EL (cell line): ENCODE measurements at places on chromosomes 7 and 10.

- peak; percentile 49 for DNase-seq
These were observed 76.9 kb downstream of the UBE2H start for GRCh38 chr7:129875745-129876411.

- no peak for DNase-seq
These were observed 29.2 kb downstream of the COPG2 start for GRCh38 chr7:130639388-130639787.

DNA sequence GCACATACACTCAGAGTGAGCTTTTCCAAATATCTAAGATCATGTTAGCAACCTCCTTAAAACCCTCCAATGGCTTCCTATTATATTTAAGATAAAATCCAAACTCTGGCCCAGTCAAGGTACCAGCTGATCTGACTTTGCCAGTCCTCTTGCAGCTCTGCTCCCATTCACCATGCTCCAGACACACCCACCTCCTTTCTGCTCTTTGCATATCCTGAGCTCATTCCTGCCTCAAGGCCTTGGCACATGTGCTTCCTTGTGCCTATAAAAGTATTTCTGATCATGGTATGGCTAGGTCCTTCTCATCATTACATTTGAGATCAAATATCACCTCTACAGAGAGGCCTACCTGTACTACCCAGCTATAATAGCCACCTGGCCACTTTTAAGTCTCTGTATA lies 27.5 kb downstream of the XPNPEP1 start:
- no peak for DNase-seq

GRCh38 chr7:15015545-15016314 lies 113.2 kb upstream of the DGKB start:
- DNase-seq: peak; percentile 65

DNA sequence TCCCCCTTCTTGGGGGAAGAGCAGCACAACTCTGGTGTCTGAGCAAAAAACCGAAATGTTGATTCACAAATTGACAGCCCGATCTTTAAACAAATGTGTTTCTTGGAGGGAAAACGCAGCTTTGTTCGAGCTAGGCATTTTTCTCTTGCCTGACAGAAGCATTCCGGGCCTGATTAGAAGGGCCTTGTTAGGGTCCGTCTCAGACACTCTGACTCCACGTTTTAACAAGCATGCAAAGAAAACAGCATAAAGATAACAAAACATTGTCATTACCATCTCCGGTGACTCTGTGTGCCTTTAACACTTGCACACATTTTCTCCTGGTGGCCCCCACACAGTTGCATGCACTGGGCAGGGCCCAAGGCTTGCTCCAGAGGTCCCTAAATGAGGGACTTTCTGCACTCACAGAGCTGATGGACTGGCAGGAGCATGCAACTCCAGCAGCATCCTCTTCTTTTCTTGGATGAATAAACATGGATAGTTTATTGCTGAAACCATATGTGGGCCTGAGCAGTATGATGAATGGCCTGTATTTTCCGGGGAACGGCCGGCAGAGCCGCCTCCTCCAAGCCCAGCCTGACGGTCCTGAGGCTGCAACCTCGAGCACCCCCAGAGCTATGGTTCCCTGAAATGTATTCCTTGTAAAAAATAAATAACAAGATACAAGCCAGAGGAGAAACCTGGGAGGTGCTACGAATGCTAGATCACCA lies 50.9 kb downstream of the EBF3 start:
- DNase-seq: no peak

DNA sequence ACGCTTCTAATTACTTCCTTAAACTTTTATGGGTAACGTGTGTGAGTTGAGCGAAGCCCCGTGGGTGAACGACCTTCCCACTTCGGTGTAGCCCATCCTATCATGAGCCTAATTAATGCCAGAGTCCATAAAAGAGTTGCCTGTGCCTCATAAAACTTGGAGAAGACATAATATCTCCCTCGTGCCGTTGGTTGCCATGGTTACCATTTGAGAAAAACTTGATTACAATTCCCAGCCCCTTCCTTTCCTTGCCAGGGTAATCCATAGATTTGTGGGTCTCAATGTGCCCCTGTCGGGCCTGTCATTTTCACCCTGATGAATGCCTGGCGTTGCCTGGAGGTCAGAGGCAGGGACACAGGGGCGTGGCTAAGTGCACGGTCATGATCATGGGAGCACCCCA lies 127.1 kb downstream of the GLRX3 start:
- DNase-seq: no peak

DNA sequence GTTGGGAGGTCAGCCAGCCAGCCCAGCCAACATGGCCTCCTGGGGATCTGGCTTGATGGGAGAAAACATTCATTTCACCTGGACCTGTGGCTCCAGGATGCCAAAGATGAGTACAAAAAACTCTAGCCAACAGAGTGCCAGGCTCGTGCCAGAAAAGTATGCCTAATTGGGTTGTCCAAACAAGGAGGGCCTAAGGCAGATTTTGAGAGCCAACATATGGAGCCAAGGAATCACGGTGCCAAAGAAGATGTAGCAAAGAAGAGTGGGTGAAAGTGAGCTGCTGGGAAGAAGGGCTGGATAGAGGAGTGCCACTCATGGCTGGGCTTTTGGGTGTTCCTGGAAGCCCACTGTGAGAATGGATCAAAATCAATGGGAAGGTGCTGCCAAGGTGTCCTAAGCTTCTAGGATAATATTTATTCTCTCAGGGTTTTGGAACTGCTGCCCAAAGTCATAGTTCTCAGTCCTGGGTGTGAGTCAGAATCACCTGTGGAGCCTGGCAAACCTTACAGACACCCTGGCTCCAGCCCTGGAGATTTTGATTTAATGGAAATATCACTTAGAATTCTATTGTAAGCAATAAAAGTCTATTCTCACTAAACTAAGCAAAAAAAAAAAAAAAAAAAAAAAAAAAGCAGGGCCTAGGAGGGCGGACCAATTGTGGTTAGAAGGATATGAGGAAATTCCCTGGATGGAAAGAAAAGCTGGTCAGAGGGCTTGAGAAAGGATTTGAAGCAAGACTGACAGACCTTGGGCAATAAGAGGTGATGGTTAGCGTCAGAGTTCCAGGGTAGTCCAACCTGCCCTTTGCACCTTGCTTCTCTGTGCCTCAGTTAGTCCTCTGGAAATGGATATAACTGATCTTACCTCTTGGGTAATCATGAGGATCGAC lies 182.2 kb upstream of the PRR15 start:
- DNase-seq: no peak

DNA sequence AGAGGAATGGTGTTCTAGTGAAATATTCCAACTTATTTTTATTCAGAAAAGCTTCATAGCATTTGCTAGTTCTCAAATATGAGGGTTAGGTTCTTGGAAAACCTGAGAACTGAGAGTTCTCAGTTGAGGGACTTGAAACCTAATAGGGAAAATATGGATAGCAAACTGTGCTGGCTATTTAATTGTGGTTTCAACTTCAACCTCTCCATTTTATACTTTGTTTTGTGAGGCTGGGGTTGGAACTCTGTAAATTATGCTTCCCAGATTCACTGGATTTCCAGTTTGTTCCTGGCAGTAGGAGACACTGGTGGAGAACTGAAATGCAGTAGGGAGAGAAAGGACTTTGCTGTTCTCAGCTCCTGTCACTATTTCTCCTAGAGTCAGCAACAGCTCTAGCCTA lies 52.7 kb downstream of the CDK14 start:
- no peak for DNase-seq

- DNase-seq: no peak
These were observed 138.0 kb downstream of the CACNB2 start for GRCh38 chr10:18278181-18278580.

DNA sequence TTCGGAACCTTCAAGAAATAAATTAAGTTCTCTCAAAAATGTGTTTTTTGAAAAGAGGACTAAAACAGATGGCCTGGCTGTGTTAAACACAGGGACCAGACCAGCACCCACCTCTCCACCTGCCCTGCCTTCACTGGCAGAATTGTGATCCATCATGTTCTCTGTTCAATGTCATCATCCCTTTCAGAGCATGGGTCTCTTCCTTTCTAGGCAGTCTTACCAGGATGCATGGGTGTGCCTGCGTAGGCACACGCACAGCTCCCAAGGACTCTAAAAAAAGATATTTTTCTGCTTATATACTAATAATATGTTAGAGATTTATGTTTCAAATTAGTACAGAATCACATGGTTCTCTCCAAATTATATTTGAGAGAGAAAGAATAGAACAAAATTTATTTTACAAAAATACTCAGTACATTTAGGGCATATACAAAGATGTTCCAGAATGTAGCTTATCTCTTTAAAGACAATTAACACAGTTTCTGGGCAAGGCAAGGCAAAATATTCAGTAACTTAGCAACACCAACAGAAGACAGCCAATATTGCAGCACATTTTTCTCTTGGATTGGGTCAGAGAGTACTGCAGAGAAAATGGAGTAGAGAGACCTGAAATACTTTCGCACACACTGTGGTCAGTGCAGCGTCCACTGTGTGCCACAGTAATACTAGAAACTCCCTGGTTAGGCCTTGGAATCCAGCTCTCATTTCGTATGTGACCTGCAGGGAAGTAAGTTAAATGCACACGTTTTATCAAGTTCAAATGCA lies 52.8 kb downstream of the EGFR start:
- DNase-seq: no peak

GRCh38 chr10:43665054-43665453 lies 16.4 kb upstream of the ZNF32 start:
- no peak for DNase-seq

- no peak for DNase-seq
These were observed 41.8 kb downstream of the STK31 start for GRCh38 chr7:23751852-23752251.

GRCh38 chr10:69819716-69820506 lies 18.2 kb downstream of the COL13A1 start:
- peak; percentile 93 for DNase-seq

DNA sequence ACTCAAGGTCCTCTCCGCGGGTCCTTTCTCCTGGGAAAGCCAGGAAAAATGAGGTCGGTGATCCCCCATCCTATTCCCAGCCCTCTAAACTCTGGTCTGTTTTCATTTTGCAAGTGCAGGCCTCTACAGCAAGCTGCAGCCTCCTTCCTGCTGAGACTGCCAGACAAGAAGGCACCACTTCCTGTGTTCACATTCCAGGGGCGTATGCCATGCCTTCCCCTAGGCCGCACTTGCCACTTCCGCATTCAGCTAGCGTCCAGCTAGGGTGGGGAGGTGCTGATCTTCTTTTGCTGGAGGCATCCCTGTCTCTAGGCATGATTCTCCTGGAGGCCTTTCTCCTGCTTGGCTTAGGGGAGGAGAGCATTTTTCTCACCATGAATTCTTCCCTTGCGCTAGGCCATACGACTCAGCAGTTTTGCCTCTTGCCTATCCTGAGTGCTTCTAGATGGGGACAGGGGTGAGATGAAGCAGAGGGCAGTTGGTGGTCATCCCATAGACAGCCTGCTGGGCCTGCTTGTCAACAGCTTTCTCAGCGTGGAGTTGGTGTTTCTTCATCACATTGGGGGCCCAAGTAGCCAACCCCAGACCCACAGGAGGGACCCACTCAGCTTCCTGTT lies 328.9 kb downstream of the RPS24 start:
- DNase-seq: peak; percentile 31

GRCh38 chr10:35892526-35892925 lies 250.4 kb upstream of the FZD8 start:
- DNase-seq: no peak

GRCh38 chr10:97707134-97707861 lies 6.2 kb upstream of the MARVELD1 start:
- no peak for DNase-seq

GRCh38 chr7:83655951-83656556 lies 7.1 kb upstream of the SEMA3E start:
- peak; percentile 37 for DNase-seq

DNA sequence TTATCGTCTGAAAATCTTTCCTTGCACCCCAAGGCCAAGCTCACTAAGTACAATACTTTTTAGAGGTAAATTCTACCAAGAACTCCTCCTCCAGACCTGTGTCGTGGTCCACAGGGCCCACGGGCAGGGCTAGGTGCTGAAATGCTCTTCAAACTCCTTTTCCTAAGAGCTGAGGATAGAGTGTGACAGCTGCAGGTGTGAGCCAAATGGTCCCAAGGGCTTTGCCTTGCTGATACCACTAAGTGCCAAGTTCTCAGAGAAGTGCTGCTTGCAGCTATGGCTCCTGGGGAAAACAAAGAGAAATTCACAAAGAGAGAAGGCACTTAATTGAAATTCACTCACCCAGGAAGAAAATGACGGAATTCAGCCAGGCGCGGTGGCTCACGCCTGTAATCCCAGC lies 868.9 kb upstream of the AUTS2 start:
- DNase-seq: no peak

- DNase-seq: no peak
These were observed 151.1 kb downstream of the TFPI2 start for GRCh38 chr7:93739424-93739823.

- no peak for DNase-seq
These were observed 153.4 kb downstream of the BICC1 start for GRCh38 chr10:58666024-58666423.

- no peak for DNase-seq
These were observed 142.7 kb downstream of the EXOC4 start for GRCh38 chr7:133395551-133395950.

GRCh38 chr10:17235136-17235535 lies 7.1 kb downstream of the VIM start:
- peak; percentile 39 for DNase-seq

DNA sequence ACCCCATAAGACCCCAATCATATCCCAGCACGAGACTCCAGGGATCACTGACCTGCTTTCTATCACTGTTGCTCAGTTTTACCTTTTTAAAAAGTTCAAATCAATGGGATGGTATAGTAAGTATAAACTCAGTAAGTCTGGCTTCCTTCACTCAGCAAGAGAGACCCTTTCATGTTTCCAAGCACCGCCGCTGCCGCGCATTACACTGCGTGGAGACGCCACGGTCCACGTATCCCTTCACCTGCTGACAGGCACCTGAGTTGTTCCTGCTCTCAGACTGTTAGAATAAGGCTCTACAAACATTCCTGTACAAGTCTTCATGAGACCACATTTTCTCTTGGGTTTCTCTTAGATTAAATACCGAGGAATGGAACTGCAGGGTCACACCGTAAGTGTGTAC lies 28.3 kb downstream of the MAD1L1 start:
- no peak for DNase-seq

GRCh38 chr7:147858421-147858820 lies 732.1 kb upstream of the C7orf33 start:
- peak; percentile 1 for DNase-seq

GRCh38 chr7:107100824-107101223 lies 56.3 kb downstream of the PRKAR2B start:
- DNase-seq: no peak

DNA sequence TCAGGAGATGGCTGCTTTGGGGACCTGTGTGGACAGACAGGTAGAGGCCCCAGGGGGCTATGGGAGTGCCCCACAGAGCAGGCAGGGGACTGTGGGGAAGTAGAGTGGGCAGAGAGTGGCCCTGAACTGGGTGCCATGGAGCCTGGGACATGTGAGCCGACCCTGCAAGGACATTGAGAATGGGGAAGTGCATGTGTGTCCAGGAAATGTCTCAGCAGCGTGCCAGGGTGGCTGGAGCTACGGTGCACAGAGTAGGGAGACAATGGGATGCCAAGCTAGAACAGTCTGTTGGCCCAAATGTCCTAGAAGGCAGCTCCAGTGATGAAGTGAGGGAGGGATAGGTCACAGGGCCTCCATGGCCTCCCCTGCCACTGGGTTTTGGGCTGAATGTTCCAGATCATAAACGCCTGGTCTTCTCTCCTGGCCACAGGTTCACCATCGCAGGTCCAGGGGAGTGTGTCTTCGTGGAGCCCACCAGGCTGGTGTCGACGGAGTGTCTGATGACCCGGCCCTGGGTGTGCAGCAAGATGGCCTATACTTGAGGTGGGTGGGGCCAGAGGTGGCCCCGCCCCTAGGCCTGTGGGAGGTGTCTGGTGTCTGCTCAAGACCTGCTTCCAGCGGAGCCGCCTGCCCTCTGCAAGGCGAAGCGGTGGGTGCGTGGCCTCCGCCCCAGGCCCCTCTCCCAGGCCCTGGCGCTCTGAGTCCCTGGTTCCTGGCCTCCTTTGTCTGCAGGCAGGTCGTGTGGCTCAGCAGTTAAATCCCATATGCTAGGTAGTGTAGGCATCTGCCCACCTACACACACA lies 20.5 kb downstream of the CLEC2L start:
- DNase-seq: no peak
